Right forelimb (tissue), 1 donor: ENCODE measurements at places on chromosomes 2 and 18.

DNA sequence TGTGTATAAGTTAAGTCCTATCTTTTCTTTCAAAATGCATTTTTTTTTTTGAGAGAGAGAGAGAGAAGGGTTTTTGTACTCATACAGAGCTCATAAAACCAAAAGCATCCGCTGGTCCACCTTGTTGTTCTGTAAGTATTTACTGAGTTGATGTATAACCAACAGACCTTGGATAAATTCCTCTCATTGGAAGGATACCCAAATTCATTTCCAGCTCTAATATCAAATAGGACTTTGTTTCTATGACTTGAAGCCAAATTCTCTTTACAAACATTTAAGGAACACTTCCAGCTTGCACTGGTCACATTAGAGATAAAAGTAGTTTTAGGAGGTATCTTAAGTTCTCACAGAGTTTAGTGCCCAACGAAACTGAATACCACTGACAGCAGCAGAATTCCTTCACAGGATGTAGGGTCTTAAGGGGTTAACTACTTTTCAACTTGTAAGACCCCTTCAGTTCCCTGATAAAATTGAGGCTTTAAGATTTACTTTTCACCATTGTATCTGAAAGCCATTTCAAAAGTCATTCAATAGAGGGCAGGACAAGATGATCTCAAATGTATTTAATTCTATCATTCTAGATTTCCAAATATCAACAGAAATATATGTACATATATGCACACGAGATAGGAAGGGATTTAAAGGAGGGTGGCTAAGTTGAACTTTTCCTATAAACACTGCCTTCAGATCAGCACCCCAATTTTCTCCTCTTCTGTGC is 1398.5 kb upstream of the CELF4 start:
- no peak for DNase-seq

- no peak for DNase-seq
These were observed 169.4 kb downstream of the NEDD4L start for GRCh38 chr18:58213440-58213839.

DNA sequence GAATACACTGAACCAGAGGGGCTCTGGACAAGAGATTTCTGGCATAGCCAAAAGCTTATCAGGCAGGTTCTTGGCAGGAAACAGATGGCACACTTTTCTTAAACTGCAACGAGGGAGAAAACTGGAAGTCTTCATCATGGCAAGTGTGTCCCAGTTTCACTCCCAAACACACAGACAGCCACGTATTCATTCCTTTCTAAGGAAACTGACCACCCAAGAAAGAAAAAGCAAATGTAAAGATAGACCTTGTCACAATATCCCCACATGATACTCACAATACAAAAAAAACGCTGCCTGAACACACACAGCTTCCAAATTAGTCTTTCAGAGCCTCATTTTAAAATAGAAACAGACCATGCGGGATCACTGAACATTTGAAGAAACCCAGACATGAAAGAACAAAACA is 40.6 kb upstream of the RTTN start:
- no peak for DNase-seq

DNA sequence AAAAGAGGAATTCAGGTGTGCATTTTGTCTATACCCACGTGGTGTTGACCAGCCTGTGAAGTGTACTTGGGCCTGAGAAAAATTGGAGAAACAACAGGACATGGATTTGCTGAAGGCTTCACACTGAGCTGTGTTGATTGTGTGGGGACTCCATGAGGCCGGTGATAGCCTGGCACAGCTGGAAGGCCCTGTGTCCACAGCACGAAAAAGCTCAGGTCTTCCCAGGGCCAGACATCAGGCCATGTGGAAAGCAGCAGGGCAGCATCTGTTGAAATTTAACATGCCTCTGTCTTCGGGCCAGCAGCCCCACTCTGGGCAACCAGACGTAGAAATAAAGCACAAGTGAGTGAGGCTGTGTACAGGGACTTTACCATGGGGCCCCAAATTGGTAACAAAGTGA is 84.1 kb downstream of the HS6ST1 start:
- no peak for DNase-seq

DNA sequence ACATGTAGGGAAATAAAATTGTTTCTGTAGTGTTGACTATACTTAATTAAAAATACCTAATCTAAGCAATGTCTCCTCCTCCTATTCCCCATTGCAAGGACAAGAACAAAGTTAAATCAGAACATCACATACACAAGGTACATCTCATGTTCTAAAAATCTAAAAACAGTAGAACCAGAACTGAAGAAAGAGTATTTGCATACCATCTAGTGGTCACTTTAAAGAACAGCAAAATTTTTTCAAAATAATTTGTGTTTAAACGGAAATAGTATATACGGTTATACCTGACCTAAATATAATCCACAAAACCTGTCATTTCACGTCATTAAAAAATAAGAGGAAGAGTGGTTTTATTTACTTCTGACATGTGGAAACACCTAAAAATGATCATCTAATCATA is 294.3 kb upstream of the KCNH7 start:
- DNase-seq = no peak

- no peak for DNase-seq
These were observed 82.7 kb downstream of the ALMS1 start for GRCh38 chr2:73468376-73468775.

DNA sequence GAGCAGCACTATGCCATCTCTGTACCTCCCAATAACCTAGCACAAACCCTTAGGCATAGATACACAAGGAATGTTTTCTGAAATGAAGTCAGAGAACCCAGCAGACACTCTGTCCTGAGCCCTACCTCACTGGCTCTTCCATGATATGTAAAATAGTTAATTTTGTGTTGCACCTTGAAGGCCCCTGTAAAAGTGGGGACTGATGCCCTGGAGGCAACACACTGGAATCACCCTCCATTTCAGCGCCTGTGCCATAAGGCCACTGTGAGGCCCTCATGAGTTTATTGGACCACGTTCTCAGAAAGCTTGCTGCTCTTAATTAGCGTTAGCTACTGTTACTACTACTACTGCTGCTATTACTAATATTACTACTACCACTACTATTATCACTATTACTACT is 670.1 kb upstream of the SOX11 start:
- DNase-seq = no peak

- no peak for DNase-seq
These were observed 180.7 kb upstream of the LYPD1 start for GRCh38 chr2:132850688-132851087.

- DNase-seq = peak; percentile 61
These were observed 851 bp downstream of the EIF2AK3 start for GRCh38 chr2:88626171-88627054.

DNA sequence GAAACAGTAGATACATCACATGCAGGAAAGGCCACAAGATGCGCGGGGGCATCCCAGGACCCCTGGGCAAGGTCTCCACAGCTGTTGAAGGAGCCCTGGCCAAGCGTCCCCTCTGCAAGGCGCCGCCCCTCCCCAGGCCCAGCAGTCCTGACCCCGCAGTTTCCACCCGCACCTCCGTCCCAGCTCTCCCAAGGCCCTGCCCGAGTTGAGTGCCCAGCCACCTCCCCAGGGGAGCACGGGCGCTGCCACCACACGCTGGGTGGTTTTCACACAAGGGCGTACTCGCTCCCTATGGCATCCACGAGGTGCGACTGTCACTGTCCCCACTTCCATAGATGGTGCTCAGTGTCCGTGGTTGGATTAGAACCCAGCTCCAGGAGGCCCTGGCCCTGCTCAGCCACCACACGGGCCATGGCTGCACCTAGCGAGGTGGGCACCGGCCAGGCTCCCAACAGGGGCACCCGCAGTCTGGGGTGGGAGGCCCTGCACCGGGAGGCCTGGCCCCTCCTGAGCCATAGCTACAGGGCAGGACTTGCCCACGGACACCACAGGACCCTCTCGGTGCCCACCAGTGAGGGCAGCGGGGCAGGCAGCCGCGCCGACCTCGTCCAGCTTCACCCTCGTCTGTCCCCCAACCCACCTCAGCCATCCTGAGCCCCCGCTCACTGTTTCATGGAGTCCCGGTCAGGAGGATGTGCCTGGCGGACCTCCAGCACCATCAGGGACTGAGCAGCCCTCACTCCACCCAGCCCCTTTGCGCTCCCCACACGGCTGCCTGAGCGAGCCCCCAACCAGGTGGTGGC is 36.0 kb downstream of the KIF1A start:
- no peak for DNase-seq

- no peak for DNase-seq
These were observed 59.2 kb upstream of the FZD7 start for GRCh38 chr2:201974171-201975100.

- DNase-seq = no peak
These were observed 8.7 kb upstream of the RPRD1A start for GRCh38 chr18:36075862-36076587.

DNA sequence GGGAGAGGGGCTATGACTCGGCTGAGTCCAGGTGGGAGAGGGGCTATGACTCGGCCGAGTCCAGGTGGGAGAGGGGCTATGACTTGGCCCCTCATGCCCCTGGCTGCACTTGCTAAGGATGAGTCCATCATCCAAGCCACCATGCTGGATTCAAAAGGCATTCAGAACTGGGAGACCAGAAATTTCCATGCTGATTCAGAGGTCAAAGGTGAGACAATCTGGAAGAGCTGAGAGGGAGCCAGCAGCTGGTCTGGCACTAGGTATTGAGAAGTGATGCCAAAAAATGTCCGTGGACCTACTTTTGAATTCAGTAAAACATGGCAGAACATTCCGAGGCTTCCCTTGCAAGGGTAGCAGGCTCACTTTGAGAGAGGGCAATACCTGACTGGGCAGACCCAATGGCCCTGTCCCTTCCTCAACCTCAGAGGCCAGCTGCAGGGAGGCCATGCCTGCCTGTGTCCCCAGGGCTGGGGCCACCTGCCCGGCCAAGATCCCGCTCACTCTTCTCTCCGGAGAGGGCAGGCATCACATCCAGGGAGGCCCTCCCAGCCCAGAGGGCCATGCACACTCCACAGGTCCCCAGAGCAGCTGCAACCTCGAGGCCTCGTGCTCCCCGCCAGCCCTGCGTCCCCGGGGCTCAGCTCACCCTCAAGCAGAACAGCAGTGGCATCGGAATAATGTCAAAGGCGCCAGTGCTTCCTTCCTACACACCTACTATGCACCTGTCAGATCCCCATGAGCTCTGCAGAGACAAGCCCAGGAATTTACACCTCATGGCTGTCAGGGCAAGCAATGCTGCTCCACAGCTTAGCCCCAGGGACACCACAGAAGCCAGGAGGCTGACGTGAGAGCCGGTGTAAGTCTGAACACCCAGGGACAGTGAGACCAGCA is 80.2 kb upstream of the GPC1 start:
- no peak for DNase-seq

- no peak for DNase-seq
These were observed 132.2 kb upstream of the GULP1 start for GRCh38 chr2:188159484-188159883.

- no peak for DNase-seq
These were observed 64.2 kb downstream of the RBM43 start for GRCh38 chr2:151197184-151198108.

GRCh38 chr2:147479358-147479757 is 365.5 kb upstream of the ACVR2A start:
- DNase-seq = no peak

DNA sequence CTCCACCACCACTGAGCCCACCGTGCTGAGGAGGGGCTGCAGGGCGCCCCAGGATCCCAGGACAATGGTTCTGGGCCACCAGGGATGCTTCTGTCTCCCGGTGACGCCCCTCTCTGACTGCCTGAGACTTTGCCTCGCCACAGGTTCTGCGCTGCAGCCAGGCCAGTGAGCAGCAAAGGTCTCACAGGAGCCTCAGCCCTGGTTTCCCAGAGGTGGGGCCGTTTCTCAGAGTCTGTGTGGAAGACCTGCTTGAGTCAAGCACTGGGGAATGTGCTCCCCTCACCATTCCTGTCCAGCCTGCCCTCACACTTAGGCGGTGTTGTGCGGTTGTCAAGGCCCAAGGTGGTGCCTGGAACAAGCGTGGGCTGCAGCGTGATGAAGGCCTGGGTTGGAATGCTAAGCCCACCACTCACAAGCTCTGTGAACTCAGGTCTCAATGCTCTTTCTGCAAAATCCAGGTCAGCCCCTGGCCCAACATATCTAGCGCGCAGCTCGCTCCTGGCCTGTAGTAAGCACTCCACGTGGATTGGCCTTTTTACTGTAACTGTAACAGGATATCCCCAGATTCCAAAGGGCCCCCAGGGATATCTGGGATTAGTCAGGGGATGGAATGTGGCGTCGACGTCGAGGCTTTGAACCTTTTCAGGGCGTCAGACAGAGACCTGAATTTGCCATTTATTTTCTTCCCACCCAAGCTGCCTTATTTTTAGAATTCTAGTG is 47.6 kb downstream of the PLB1 start:
- peak; percentile 66 for DNase-seq

DNA sequence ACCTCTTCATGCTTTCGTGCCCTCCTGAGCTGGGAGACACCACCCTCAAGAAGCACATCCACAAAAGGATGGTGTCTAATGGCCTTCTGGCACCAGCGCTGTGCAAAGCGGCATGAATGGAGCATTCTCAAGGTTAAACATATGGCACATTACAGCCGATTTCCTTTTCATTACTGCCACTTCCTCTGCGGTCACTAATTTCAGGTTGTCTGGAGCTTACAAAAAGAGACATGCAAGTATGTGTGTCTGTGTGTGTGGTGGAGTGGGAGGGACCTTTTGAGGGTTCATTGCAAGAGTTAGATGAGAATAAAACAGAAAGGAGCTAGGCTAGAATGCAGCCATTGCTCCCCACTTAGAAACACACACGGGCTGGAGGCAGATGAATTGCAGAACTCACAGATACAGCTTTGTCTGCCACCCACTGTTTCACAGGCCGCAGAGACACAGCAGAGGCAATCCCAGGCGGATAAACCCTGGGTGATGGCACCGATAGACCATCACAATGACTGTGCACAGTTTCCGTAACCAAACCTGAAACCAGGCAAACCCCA is 76.0 kb downstream of the TGIF1 start:
- DNase-seq = no peak

DNA sequence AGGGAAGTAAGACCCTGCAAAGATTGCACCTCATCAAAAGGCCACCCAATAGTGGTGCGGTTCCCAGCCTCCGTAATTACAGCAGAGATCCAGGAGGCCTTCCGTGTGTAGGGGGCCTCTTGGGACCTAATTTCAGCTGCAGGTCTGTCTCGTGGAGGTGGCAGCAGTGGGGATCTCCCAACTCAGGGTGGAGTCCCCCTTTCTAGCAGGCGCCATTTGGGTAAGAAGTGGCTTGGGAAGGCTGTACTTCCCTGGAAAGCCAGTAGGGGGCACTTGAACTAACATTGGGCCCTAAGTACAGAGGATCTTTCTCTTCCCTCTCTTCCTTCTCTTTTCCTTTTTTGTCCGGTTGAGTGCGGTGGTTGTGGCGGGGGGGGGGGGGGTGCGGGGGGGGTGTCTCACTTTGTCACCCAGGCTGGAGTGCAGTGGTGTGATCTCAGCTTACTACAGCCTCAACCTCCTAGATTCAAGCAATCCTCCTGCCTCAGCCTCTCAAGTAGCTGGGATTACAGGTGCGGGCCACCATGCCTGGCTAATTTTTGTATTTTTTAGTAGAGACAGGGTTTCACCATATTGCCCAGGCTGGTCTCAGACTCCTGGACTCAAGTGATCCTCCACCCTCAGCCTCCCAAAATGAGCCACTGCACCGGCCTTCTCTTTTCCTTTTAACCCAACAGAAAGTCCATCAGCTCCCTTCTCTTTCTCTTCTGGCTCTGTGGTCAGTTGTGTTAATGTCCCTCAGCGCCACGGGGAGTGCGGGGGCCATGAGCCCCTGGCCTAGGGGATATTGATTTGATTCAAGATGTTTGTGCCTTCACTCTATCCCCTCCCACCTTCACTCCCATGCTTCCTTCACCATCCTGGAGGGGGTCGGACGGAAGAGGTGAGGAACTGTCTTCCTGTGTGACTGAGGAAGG is 32.0 kb downstream of the CENPO start:
- DNase-seq = peak; percentile 33

GRCh38 chr18:56902653-56903052 is 244.2 kb upstream of the BOD1L2 start:
- no peak for DNase-seq

GRCh38 chr2:200635251-200635650 is 49.4 kb downstream of the AOX1 start:
- no peak for DNase-seq
